Stimulated activated CD8-positive, alpha-beta memory T cell treated with anti-CD3 and anti-CD28 coated beads, Interleukin-4, amount 100 ng/mL, for 1 hour (primary cell): ENCODE measurements at places on chromosomes 3 and 15.

DNA sequence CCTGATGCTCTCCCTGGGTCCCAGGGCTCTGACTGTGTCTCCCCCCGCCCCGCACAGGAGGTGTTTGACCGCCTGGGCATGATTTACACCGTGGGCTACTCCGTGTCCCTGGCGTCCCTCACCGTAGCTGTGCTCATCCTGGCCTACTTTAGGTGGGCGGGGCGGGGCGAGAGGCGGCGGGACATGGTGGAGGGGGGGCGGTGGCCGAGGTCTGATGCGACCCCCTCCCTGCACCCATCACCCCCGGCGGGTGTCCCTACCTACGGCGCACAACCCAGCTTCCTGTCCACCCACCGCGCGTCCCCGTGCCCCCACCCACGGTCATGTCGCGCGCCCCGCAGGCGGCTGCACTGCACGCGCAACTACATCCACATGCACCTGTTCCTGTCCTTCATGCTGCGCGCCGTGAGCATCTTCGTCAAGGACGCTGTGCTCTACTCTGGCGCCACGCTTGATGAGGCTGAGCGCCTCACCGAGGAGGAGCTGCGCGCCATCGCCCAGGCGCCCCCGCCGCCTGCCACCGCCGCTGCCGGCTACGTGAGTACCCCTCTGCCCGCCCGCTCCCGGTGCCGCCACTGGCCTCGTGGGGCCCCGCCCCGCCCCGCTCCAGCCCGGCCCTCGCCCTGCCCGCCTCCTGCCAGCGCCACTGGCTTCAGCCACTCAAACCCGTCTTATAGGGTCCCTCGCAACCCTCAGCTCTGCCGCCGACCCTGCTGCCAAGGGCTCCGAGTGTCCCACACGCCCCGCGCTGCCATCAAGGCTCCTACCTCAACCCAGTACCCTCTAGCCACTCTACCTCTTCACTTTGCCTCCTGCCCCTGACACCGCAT lies 21.0 kb downstream of the PTH1R start:
- DNase-seq: no peak

DNA sequence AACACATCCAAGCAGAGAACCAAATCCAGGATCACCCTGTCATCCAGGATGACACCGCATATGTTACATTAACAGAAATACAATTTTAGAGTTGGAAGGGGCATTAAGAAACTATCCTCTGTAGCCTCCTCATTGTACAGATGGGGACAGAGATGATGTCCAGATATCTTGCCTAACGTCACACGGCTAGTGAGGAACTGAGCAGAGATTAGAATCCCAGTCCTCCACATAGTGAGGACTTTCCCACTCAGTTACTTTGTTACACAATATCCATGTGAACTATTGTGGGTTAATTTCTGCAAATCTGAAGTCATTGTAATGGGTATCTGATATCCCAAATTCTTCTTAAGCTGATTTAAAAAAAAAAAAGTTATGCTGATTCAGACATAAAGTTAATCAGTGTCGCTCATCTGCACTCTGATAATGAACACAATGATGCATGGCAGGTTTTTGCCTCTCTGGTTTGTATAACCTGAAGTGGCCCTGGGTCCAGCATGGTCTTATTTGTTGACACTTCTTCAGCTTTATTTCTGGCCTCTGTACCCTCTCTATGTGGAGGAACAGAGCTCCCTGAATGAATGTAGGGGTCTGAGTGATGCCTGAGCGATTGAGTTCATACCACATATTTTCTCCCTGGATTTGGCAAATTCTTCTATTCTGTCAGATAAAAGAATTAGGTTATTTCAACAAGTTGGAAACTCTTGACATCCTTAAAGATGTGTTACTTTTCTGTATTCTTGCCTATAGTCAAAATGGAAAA lies 76.0 kb upstream of the LIMD1 start:
- DNase-seq: no peak

DNA sequence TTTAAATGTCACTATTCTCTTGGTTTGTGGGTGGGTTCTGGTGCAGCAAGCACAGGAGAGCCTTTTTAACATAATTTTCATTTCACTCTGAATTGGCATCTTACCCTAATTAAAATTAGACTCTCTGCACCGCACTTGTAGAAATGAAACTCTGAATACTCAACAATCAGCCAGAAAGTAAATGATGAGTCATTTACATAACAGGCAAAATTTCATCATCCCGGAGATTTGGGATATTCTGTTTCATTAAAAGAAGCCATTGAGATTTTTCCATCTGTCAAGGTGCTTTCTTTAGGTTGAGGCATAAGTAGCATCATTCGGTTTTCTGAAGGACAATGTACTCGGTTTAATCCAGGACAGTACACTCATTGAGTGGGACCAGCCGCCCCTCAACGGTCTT lies 111.0 kb downstream of the RFTN1 start:
- DNase-seq: no peak

GRCh38 chr3:195139876-195140240 lies 131.1 kb downstream of the XXYLT1 start:
- no peak for DNase-seq

- DNase-seq: no peak
These were observed 16.9 kb downstream of the CYP11A1 start for GRCh38 chr15:74350295-74351275.

- DNase-seq: no peak
These were observed 107.5 kb upstream of the SLC2A2 start for GRCh38 chr3:171133796-171134569.

- DNase-seq: no peak
These were observed 350.8 kb downstream of the PTPRG start for GRCh38 chr3:61912158-61912557.

- no peak for DNase-seq
These were observed 6.9 kb downstream of the CYFIP1 start for GRCh38 chr15:22973286-22973685.

- no peak for DNase-seq
These were observed 3.6 kb downstream of the WWTR1 start for GRCh38 chr3:149654188-149654601.

- DNase-seq: no peak
These were observed 68.8 kb upstream of the SLC12A8 start for GRCh38 chr3:125281381-125281780.

- DNase-seq: no peak
These were observed 84.1 kb downstream of the AGBL1 start for GRCh38 chr15:86163816-86164215.

GRCh38 chr3:155285936-155286335 lies 7.5 kb downstream of the STRIT1 start:
- no peak for DNase-seq

DNA sequence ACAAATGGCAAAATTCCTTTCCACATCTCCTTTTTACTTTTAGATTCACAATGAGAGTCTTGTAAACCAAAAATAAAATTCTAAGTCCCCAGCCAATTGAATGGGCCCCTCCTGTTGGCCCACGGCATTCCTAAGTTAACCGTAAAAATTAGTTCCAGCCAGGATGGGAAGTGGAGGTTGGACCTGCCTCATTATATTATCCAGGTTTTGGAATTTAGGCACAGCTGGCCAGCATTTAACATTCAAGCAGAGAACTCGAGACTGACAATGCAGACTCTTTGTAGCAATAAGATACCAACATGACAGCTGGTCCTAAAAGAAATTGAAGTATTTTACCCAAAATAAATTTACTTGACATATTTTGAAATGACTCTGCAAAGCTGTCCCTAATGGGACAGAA lies 321.0 kb upstream of the NAALADL2 start:
- no peak for DNase-seq

DNA sequence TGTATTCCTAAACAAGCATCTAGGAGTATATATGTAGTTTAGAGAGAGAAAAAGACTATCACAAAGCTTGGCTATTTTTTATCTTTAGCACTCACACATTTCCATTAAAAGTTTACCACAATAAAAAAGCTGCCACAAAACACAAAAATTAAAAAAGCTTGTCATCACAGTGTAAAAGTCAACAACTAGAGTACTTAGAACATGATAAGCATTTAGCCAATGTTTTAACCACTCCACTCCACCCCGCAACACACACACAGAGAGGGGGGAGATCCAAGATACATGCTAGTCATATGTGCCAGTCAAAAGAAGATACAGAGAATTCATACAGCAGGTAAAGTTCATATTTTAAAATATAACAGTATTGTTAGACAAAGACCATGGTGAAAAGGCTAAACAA lies 79.7 kb downstream of the STAG1 start:
- DNase-seq: no peak

GRCh38 chr3:177597311-177598096 lies 400.2 kb upstream of the TBL1XR1 start:
- DNase-seq: no peak

- DNase-seq: no peak
These were observed 1.5 kb upstream of the CDHR4 start for GRCh38 chr3:49801160-49801559.

GRCh38 chr15:38724827-38725226 lies 160.2 kb upstream of the RASGRP1 start:
- DNase-seq: no peak

GRCh38 chr3:73874606-73875369 lies 250.0 kb upstream of the PDZRN3 start:
- no peak for DNase-seq

DNA sequence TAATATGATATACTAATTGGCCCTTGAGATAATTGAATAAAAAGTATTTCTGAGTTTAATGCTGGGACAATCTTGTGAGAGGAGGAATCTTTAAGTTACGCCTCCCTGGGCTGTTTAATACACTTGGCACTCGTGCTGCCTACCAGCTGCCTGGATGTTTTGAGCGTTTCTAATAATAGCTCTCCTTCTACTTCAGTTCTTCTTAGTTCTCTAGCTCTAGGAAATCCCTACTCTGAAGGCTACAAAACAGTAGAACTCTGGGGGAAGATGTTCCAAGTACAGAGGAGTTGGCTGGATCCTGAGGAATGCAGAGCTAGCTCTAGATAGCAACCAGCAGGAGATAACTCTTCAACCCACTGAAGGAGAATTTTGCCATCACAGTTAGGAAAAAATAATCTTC lies 3.5 kb downstream of the NAALADL2 start:
- no peak for DNase-seq

- DNase-seq: no peak
These were observed 112.9 kb downstream of the CORO2B start for GRCh38 chr15:68691705-68692104.

DNA sequence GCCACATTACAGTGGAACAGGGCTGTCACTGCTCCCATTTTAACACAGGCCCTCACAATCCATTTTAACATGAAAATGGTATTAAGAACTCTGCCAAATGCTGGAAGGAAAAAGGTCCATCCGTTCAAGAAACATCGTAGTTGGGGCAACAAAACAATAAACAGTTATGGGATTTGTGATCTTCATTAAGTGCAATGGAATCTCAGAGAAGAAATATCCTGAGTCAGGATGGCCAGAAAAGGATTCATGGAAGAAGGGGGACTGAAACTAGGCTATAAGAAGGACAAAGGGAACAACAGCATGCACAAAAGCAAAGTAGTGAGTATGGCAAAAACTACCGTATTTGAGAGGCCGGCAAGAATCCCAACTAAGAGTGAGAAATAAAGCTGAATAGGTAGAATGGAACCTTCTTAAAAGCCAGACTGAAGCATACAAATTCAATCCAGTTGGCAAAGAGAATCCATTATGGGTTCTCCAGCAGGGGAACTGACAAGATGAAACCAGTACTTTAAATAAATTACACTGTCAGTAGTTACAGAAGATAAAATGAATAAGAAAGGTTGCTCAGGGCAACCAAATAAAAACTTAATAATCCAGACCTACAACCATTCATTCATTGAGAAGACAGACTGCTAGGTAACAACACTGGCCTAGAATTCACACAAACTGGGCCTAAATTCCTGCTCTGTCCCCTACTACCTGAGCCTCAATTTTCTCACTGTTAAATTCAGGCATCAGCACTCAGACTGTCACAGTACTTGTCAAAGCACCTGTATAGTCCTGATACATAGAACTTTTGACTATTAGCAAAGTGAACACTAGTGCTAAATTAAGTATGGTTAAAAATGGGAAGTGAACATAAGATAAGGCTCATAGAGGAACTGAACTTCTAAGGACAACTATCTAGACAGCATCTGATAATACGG lies 6.3 kb downstream of the TBL1XR1 start:
- DNase-seq: no peak

DNA sequence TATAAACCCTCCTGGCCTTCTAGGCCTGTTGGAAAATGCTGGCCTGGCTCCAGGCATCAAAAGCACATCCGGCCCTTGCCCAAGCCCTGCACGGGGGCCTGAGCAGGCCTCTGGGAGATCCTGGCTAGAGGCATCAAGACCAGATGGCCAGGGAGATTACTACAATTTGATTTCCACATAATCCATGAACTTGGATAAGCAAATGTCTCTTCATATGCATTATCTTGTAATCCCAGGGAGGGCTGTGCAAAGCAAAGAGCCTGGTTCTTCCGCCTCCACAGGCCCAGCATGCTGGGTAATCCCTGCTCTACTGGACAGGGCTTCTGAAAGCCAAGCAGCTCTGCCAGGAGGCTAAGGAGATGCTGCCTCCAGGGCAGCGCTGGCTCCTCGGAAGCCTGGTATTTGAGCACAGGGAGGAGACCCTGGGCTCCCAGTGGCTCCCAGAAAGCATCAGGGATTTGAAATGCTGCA lies 18.2 kb downstream of the MRPL46 start:
- DNase-seq: no peak

DNA sequence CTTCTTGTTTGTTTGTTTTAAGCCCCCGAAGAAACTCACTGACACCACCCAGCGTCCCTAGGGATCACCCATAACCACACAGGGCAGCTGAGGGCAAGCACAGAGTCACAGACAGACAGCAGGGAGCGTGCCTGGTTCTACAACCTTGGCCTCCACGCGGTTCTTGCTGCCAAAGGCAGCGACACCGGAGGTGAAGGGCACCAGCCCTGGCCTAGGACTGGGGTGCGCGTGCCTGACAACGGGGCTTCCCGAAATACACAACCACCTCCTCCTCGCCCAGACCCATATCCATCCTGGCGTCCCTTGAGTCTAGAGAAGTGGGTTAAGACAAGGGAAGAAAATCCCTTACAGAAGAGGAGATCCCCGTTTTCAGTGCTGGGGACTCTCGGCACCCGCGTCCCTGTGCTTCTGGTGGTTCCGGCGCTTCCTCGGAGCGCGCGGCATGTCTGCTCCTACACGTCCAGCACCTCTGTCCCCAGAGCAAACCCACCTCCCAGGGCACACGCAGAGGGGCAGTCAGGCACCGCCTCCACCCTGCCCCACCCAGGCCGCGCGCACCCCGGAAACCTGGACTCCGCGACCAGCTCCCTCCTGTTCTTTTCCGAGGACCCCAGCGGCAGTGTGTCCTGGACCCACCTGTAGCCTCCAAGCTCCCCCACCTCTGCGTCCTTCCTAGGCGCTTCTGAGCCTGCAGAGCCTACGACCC lies 911 bp downstream of the RFTN1 start:
- DNase-seq: no peak

DNA sequence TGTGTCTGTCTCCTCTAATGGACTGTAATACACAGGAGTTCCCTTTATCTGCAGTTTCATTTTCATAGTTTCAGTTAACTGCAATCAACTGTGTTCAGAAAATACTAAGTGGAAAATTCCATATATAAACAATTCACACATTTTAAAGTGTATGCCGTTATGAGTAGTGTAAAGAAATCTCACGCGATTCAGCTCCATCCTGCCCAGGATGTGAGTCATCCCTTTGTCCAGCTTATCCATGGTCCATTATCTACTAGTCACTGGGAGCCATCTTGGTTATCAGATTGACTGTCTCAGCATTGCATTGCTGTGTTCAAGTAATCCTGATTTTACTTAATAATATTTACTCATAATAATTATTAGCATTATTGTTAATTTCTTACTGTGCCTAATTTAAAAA lies 14.5 kb downstream of the ZPLD1 start:
- no peak for DNase-seq

- no peak for DNase-seq
These were observed 67.8 kb downstream of the BDH1 start for GRCh38 chr3:197487911-197488391.

- no peak for DNase-seq
These were observed 368.3 kb upstream of the AZI2 start for GRCh38 chr3:28716939-28717338.

- no peak for DNase-seq
These were observed at the start of gene DNASE1L3 for GRCh38 chr3:58210761-58211460. TSS of gene DNASE1L3 (minus strand) at chr3:58210972. CDS start at chr3:58210906, 66 bp downstream.
